ENCODE measurements at places on chromosomes 11 and 22. TPM values are rescaled to one million over a fixed set of nuclear protein-coding genes. Genes with fewer than 3 reads are reported as not detected.

The OR51B2 gene
- not detected for polyA plus RNA-seq

The KDM4E gene
- 0.11 TPM for polyA plus RNA-seq

The LIF gene
- 0.84 TPM for polyA plus RNA-seq

The RAB38 gene
- polyA plus RNA-seq = 2.3 TPM

The MEI1 gene
- polyA plus RNA-seq = 3.6 TPM

The LRRC32 gene
- 11.0 TPM for polyA plus RNA-seq

The CRACR2B gene
- polyA plus RNA-seq = 7.4 TPM

The VPREB1 gene
- not detected for polyA plus RNA-seq

The ISX gene
- not detected for polyA plus RNA-seq

The SCGB1D2 gene
- not detected for polyA plus RNA-seq

The TRPM5 gene
- polyA plus RNA-seq = not detected

The LRRC56 gene
- 8.0 TPM for polyA plus RNA-seq

The PDE2A gene
- polyA plus RNA-seq = 9.4 TPM

The NAALAD2 gene
- polyA plus RNA-seq = 21.8 TPM

The ZFPL1 gene
- polyA plus RNA-seq = 37.6 TPM

The SCYL1 gene
- 87.5 TPM for polyA plus RNA-seq

The SLC22A25 gene
- not detected for polyA plus RNA-seq

The PATE4 gene
- polyA plus RNA-seq = not detected

The IGSF9B gene
- 64.9 TPM for polyA plus RNA-seq

Measured in spinal cord (tissue), 10 donors.